SK-MEL-5 (cell line): ENCODE measurements at places on chromosomes 16 and 17.

DNA sequence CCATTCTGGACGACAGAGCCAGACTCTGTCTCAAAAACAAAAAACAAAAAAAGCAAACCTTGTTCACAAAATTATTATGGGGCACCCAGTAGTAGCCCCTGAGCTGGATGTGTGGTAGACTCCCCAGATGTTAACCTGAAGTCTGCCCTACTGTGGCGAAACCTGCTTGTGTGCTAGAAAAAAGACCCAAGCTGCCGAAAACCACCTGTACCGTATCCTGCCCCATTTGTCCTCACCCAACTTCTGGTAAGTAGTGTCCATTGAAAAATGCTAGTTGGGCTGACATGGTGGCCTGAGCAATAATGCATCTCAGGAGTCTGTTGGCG, 9.1 kb downstream of the RMI2 start:
- DNase-seq: no peak

GRCh38 chr17:17824119-17824782, 12.5 kb downstream of the SREBF1 start:
- no peak for DNase-seq

- DNase-seq: no peak
These were observed 217.6 kb upstream of the KCNJ16 start for GRCh38 chr17:69857412-69857835.

GRCh38 chr16:19810817-19811731, 73.6 kb downstream of the GPRC5B start:
- DNase-seq: no peak

DNA sequence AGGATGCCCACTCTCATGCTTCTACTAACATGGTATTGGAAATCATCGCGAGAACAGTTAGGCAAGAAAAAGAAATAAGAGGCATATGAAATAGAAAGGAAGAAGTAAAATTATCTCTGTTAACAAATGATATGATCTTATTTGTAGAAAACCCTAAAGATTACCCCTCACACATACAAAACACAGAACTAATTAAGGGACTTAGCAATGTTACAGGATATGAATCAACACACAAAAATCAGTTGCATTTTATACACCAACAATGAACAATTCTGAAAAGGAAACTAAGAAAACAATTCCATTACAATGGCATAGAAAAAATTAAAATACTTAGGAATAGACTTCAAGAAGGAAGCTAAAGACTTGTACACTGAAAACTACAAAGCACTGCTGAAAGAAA, 2.7 kb upstream of the CAPNS2 start:
- no peak for DNase-seq

DNA sequence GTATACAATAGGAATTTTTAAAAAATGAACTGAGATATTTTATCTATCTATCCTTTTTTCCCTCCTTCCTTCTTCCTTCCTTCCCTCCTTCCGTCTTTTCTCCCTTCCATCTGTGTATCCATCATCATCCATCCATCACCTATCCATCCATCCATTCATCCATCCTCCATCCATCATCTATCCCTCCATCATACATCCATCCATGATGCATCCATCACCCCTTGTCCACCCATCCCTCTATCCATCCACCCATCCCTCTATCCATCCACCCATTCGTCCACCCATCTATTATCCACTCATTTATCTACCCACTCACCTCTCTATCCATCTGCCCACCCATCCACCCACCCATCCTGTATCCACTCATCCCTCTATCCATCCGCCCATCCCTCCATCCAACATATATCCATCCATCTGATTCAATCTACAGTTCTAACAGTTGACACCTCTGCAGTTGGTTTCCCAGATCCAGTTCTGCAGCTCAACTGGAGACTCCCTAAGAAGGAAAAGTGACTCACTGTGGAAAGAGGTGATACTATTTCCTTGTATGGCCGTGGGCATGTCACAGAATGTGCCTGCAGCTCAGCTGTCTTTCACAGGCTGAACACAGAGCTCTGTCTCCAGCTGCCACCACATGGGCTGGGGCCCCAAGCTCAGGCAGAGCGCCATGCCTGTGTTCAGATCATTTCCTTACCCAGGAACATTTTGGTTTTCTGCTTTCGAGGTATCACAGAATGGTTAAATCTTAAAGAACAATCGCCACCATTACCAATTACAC, 130.8 kb downstream of the XYLT1 start:
- no peak for DNase-seq

DNA sequence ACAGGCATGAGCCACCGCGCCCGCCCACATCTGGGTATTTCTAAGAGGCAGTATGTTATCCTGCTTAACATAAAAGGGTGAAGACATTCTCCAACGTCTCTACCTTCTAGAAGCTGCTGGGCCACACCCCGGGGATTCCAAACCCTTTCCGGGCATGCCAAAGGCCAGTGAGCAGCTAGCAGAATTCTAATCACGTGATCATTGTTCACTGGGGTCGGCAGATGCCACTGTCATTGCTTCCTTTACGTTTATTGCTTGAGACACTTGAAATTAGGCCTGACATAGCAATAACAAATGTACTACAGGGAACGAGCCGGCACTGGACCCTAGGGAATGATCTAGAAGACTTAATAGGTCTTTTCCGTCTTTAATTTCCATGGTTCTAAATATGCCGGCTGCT, 141.2 kb upstream of the ZFHX3 start:
- DNase-seq: no peak

- no peak for DNase-seq
These were observed 352.4 kb downstream of the C16orf95 start for GRCh38 chr16:86964796-86965241.

GRCh38 chr17:38571833-38572668, 33.7 kb downstream of the SRCIN1 start:
- no peak for DNase-seq

- DNase-seq: no peak
These were observed 536.2 kb upstream of the ZFHX3 start for GRCh38 chr16:73584157-73584556.
